ENCODE measurements at places on chromosomes 16 and 17. TPM values are rescaled to one million over a fixed set of nuclear protein-coding genes. Genes with fewer than 3 reads are reported as not detected.

CSH2 gene
- not detected for total RNA-seq

KRTAP4-12 gene
- total RNA-seq = not detected

SLC47A2 gene
- not detected for total RNA-seq

XAF1 gene
- total RNA-seq = 36.2 TPM

NT5M gene
- 1.2 TPM for total RNA-seq

SKAP1 gene
- not detected for total RNA-seq

DNA sequence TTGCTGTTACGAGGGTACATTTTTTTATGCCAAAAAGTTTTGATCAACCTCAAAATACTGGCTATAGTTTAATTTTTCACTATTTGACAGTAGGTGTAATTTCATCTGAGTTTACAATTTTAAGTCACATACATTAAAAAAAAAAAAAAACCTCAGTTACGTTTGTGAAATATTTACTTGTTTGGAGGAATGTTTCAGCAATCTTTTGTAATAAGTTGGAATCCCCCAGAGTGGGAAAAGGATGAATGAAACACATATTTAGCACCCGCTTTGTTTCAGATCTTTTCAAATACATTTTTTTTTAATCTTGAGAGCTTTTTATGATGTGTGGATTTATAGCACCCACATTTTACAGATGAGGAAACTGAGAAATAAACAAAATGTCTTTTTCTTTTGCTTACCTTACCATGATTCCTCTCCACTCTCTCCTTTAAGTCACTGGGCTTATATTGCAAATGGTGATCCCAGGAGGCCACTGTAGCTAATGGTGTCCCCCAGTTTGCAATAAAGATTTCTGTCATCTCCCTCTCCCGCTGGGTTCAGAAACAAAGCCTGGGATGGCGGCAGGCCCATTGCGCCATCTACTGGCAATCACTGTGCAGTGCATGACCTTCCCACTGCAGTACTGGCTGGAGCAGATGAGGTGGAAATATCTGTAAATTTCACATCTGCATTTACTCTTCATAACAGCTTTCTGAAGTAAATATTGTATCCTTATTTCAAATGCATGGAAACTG, 27.7 kb downstream of the TBC1D3B start:
- DNase-seq = peak; percentile 75

- DNase-seq = no peak
Measured at GRCh38 chr16:87959391-87959990, 8.3 kb downstream of the BANP start.

- DNase-seq = peak; percentile 32
Measured at GRCh38 chr17:38892620-38893019, 22.8 kb downstream of the LASP1 start.

- DNase-seq = no peak
Measured at GRCh38 chr17:65902831-65903522, 289.0 kb downstream of the CEP112 start.

- DNase-seq = peak; percentile 73
Measured at GRCh38 chr17:48024149-48025039, 13.2 kb downstream of the COPZ2 start.

DNA sequence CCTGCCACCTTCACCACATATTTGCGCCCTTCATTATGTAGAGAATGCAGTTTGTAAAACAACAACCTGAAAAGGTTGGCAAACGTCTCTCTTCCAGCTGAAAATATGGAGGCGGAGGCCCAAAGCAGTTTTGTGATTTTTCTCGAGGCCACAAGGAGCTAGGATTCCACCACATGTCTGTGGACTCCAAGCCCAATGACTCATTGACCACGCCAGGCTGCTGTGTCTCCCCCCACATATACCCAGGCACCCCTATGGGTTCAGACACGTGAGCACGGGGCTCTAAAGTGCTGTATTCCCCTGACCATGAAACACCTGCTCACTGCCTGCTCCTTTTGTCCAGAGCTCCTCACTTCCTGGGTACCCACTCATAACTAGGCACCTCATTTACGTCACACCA, 121.4 kb upstream of the CDH5 start:
- no peak for DNase-seq

GRCh38 chr17:45135192-45135977, at the start of gene ACBD4:
ACBD4 (plus strand) TSS chr17:45135687; CDS start chr17:45136145, 458 bp downstream.
- peak; percentile 100 for DNase-seq

Measured in osteoblast (primary cell).